ENCODE measurements at places on chromosomes 12 and 14. TPM values are rescaled to one million over a fixed set of nuclear protein-coding genes. Genes with fewer than 3 reads are reported as not detected.

Gene MYH6
- total RNA-seq, result 3.3 TPM

Gene MYRFL
- total RNA-seq, result 0.31 TPM

Gene LRIG3
- 102 TPM for total RNA-seq

Gene ALDH1L2
- 11.9 TPM for total RNA-seq

Gene INHBC
- total RNA-seq, result not detected

Gene AEBP2
- total RNA-seq, result 43.9 TPM

Gene KRT85
- total RNA-seq, result not detected
